Stromal cell of bone marrow (primary cell): ENCODE measurements at places on chromosomes 3 and 15.

DNA sequence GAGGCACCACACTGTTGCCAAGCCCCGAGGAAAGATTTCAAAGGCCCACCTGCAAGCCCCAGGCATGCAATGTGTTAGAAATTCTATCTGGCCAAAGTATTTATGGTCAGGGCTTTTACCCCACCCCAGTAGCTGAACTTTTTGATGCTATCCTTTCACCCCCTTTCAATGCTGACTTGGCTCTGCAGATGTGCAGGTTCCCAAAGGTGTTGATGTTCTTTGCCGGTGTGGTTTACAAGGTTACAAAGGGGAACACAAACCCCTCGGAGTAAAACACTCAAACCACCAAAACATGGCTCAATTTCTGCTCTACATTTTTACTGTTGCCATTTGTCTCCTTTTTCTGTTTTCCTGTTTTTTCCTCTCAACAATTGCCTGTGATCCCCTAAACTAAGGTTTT is 145.4 kb upstream of the BNIP2 start:
- no peak for DNase-seq

GRCh38 chr3:126746395-126747177 is 42.5 kb downstream of the CHCHD6 start:
- peak; percentile 12 for DNase-seq

GRCh38 chr3:126554560-126555525 is 3.9 kb downstream of the C3orf22 start:
- DNase-seq, result no peak

- DNase-seq, result peak; percentile 40
These were observed at the start of gene ZNF385D for GRCh38 chr3:21750831-21751391. Gene ZNF385D, minus strand, starts transcription at chr3:21751210. Its CDS starts 294 bp downstream, at chr3:21750916.

DNA sequence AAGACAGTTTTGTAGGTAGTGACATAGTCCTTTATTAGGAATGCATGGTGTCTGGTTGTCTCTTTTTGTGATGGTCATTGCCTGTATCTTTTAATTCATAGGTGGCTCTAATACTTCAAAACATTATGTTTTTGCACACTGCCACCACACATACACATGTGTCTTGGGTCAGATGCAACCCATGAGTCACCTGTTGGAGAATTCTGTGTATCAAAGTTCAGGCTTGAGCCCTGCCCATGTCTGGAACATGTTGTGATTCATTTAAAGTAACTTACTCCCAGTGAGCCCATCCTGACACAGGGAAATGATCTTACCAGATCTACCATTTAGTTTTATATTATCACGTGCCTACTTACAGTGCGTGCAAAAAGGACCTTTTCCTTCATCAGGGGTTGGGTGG is 142.7 kb downstream of the GHSR start:
- DNase-seq, result peak; percentile 69

DNA sequence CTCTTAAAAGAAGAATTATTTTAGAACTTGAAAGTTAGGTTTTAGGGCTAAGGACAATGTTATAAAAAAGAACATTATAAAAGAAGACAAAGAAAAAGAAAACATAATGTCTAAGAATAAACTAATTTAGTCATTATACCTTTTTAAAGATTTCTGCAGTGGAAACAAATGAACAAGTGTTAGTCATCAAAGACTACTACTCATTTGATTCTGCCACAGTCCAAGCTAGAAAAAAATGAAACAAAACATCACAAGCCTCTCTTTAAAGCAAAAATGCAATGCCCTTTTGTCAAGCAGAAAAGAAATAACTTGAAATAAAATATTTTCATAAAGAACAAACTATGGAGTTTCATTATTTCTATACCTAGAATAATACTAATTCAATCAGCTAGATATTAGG is 102.0 kb downstream of the TBC1D5 start:
- peak; percentile 45 for DNase-seq

GRCh38 chr3:102532901-102533300 is 98.1 kb downstream of the ZPLD1 start:
- DNase-seq, result peak; percentile 10

DNA sequence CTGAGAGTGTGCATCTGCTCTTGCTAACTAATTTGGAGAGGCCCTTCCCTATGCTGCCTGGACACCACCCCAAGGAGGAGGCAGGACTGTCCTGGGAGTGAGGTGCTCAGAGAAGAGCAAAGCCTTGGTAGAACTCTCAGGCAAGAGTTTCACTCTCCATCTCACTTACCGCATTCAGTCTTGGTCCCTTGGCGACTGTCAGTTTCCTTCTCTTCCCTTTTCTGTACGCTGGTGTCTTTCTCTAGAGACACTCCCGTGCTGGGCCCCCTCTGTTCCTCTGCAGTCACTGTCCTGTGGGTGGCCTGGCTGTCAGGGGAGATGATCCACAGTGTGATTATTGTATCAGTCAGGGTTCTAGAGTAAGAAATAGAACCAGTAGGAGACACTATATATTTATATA is 44.0 kb downstream of the IDH2 start:
- DNase-seq, result no peak

- no peak for DNase-seq
These were observed 29.2 kb upstream of the CYP11A1 start for GRCh38 chr15:74396445-74397238.

GRCh38 chr3:42631620-42632019 is 21.9 kb upstream of the ZBTB47 start:
- DNase-seq, result no peak

GRCh38 chr3:30628205-30628900 is 22.0 kb downstream of the TGFBR2 start:
- no peak for DNase-seq

DNA sequence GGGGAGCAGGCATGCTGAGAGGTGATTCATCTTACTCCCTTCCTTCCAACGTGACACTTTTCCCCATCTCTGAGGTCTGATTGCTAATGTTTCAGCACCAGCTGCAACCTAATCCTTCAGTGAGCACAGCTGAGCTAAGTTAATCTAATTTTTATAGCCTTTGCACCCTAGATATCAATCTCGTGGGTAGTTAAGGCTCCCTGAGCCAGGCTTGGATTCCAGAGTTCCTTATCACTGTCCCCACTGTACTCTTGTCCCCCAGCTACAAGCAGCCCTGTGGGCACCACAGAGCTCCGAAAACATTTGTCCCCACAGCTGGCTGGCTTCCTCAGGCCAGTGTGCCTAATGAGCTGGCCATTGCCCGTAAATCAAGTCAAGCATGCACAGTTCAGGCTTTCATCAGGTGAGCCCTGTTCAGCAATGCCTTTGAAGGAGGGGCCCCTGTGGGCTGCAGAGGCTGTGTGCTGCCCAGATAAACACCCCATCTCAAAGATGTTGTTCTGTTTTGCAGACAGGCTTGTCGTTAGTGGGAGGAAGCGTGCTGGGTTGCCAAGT is 376.9 kb upstream of the RASGRP1 start:
- peak; percentile 14 for DNase-seq

DNA sequence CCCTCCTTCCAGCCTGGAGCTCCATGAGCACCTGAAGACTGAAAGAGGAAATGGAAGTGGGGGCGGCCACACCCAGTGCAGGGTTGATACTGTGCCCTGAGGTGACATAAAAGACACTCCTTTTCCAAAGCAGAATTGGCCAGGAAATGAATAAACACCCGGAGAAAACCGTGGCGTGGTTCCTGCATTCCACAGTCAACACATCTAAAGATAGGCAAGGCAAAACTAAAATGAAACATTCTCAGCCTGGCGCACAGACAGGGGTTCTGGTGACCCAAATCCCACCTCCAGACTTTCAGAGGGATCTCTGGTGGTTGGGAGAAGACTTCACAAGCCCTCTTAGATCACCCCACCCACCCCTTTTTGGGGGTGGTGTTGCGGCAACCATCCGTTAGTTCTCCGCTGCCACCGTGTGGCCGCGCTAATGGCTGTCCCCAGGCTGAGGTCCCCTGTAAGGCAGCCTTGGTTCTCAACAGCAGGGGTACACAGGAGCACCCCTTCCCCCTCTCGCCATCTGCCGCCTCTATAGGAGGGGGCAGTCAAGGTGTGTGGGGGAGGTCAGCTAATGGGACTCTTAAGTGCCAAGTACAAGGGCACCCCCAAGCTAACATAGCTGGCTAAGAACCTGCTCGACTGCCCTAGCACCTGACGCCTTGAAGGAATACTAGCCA is 2.5 kb upstream of the MST1R start:
- DNase-seq, result no peak

DNA sequence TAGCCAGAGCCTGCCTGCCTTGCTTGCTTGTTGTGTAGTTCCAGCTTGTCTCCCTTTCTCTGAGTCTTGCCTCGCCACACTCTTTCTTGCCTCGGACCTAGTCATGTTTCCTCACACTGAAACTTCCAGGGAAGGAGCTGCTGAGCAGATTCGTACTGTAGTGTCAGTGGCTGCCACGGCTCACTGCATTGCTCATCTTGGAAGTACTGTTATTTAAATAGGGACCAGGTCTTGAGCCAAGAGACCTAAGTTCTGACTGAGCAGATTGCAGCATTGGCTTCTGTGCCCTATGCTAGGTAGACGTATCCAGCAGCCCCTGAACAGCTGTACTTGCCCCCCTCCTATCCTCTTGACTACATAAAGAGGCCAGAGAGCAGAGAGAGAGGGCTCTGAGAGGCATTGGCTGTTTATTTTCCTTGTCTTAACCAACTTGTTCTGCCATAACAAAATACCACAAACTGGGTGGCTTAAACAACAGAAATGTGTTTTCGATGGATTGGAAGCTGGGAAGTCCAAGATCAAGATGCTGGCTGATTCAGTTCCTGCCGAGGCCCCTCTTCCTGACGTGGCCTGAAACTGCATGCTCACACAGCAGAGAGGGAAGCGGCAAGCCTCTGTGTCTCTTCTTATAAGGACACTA is 5.8 kb upstream of the RARRES1 start:
- no peak for DNase-seq

DNA sequence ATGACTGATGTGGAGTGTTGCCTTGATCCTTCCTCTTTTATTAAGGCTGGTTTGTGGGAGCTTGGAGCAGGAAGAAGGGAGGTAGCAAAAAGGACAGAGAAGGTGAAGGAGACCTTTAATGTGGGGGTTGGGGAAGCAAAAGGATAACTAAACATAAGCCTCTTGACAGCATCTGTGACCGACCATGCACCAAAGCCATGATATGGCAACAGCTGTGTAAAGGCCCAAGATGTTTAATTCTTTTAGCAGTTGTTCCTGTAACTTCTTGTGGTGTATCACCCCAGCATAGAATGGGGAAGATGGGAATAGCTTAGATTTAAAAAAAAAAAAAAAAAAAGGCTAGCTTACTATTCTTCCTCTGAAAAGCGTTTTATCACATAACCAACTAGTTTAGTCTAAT is 194.7 kb downstream of the KLHL25 start:
- DNase-seq, result no peak

DNA sequence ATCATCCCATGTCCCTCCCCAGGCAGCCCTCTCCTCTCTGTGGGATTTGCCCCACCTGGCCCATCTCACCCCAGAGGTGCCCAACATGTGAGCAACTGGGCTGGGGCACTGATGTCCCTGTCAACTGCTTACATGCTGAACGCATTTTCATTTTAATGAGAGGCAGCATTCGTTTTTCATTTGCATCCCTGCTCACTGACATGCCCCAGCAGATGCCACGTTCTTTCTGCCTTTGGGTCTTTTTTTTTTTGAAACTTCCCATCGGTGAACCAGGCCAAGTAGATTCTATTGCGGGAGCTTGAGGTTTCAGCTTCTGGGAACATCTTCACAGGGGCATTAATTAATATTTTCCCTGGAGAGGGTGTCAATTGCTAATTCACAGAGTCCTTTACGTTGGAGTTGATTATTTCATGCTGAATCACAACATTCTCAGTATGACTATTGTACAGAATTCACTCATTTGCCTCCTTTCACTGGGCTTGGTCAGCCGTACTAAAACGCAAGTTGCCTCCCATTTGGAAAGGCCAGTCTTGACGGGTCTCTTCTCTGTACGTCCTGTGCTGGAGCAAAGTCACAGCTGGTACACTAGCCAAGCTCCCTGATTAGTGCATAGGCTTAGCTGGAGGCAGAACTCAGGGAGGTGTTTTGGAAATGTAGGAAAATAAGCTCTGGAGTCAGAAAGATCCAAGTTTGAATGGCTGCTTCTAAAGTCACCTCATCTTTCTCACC is 69.8 kb downstream of the CHRNA7 start:
- no peak for DNase-seq

- DNase-seq, result no peak
These were observed 13.8 kb downstream of the PTPN9 start for GRCh38 chr15:75565062-75565970.

DNA sequence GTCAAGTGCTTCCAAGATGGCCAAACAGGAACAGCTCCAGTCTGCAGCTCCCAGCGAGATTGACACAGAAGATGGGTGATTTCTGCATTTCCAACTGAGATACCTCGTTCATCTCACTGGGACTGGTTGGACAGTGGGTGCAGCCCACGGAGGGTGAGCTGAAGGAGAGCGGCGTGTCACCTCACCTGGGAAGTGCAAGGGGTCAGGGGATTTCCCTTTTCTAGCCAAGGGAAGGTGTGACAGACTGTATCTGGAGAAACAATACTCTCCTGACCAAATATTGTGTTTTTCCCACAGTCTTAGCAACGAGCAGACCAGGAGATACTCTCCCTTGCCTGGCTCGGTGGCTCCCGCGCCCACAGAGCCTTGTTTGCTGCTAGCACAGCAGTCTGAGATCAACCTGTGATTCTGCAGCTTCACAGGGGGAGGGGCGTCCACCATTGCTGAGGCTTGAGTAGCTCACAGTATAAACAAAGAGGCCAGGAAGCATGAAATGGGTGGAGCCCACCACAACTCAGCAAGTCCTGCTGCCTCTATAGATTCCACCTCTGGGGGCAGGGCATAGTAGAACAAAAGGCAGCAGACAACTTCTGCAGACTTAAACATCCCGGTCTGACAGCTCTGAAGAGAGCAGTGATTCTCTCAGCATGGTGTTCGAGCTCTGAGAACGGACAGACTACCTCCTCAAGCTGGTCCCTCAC is 293.5 kb upstream of the SUCLG2 start:
- DNase-seq, result no peak

DNA sequence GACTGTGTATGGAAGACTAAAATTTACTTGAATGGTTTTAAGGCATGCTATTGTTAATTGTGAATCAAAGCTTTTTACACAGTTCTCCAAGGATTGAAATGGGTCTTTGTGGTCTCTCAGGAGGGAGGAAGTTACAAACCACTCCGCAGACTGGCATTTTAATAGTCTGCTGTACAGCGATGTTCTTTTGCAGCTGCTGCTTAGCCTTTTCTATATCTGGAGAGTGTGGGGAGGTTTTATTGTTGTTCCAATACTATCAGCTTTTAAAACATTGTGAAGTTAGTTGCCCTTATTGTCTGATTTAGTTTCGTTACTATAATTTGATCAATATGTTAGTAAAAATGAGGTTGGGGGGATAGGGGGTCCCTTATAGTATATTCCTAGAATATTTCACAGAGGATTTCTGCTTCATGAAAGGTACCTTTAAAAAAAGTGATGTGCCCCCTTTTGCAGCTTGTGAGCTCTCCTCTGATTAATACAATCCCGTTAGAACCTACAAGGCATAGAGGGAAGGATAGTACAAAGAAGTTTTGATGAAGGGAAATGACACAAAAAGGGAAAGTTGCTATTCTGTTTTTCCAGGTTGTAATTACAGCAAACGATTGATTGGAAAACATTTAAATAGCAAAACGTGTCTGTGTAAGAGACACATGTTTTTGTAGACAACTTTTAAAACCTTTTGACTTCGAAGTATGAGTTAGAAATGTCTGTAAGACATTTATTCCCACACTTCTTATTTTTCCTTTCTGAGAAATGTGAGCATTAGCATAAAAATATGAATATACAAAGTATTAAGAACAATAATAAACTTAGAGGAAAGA is 158.3 kb upstream of the CGNL1 start:
- no peak for DNase-seq
